ENCODE measurements at places on chromosomes 1 and 21.

GRCh38 chr1:14476170-14476955 lies 122.1 kb upstream of the KAZN start:
- DNase-seq, result no peak

GRCh38 chr1:113194846-113195830 lies 122.1 kb downstream of the LRIG2 start:
- no peak for DNase-seq

DNA sequence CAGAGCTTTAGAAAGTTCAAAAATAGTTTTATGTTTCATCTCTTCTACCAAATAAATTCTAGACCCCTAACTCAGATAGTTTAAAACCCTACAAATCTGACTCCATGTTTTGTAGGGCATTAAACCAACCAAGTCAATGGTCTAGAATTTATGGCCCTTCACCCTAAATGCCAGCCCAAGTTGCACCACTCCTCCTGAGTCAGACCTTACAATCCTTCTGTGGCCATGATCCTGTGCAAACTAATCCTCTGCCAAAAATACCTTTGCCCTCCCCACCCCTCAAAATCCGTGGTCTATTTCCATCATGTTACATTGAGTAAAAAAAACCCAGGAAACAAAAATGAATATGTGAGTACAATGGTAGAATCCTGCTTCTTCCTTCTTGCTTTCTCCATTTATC lies 179.3 kb downstream of the NR5A2 start:
- no peak for DNase-seq

- no peak for DNase-seq
Observed at GRCh38 chr21:37402251-37402867, 35.8 kb downstream of the DYRK1A start.

DNA sequence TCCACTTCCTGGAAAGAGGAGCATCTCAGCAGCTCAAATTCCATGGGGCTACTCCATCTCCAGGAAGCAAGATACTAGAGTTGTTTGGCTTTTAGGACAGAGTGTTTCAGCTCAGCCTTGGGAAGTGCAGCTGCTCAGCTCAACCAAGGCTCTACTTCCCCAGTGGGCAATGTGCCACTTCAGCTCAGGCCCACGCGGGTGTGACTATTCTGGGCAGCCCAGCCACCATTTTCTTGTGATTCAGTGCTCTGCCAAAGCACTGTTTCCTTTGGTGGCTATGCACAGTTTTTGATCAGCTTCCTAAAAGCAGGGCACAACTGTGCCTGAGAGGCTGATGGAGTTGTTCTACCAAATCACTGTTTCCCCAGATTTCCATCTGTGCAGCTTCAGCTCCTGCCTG lies 1104.9 kb upstream of the TMPRSS15 start:
- DNase-seq, result no peak
